ENCODE measurements at places on chromosomes 12 and 14. TPM values are rescaled to one million over a fixed set of nuclear protein-coding genes. Genes with fewer than 3 reads are reported as not detected.

Gene MDM1
- total RNA-seq: 16.1 TPM

DNA sequence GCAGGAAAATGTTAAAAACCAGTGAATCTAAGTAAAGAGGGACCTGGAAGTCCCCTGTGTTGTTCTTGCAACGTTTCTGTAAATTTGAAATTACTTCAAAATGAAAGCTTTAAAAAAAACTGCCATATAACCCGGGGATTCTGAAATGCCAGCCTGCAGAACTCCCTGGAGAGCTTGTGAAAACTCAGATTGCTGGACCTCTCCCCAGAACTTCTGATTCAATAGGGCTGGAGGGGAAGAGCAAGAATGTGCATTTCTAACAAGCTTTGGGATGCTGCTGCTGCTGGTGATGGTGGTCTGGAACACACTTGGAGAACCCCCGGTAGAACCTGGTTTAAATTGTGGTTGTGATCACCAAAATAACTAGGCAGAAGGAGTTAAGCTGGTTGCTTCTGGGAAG is 300.0 kb upstream of the NOS1 start:
- no peak for DNase-seq

GRCh38 chr12:122067966-122068365 is 10.6 kb upstream of the MLXIP start:
- DNase-seq: no peak

GRCh38 chr14:101131451-101131916 is 228.0 kb upstream of the RTL1 start:
- no peak for DNase-seq

DNA sequence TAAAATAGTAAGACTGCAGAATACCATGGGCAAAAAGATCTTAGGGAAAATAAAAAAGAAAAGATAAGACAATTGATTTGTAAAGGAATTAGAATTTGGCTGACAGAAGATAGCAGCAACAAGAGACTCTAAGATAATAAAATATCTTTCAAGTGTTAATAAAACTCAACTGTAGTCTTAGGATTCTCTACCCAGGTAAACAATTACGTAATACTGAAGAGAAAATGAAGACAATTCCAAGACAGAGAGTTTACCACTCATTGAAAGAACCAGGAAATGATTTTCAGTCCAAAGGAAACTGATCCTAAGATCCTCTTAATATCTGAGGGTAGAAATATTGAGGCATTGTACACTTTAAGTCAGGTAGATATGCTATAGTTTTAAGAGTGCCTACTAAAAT is 321.1 kb downstream of the CEP128 start:
- DNase-seq: no peak

- DNase-seq: no peak
These were observed 120.5 kb downstream of the PHETA1 start for GRCh38 chr12:111248236-111249017.

DNA sequence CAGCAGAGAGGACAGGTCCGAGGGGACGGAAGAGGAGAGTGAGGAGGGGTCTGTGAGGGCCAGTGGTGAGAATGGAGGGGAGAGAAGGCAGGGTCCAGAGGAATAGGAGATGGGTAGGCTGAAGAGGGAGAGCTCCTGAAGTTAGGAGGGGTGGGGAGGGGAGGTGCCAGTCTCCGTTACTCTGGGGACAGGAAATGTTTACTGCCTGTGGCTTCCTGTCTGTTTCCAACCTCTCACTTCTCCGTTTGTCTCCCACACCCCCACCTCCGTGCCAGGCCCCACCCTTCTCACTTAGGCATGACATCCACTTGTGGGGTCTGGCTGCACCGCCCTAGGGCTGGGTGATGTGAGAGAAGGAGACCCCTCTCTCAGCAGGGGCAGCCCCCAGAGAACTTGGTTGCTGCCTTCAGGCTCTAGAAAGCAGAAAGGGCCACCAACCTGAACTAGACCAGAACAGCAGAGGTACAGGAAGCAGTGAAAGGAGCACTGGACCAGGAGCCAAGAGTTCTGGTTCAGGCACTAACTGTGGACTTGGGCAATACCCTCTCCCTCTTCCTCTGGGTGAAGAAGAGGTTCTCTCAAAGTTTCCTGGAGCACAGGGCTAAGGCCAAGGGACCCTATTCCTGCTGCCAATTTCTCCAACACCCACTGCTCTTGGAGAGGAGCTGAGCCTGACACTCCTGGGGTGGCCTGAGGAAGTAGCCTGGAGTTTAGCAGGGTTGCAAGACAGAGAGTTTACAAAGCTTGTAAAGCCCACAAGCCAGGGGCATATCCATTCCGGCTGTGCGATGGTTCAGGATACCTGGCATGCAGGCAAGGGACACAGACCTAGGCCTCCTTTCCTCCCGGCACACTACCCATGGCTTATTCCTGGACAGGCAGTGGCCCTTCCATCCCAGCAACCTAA is 5.5 kb downstream of the ITGA5 start:
- DNase-seq: no peak
